NCI-H526 treated with DMSO at 0.1 percent for 48 hours (cell line): ENCODE measurements at places on chromosomes 2 and 18.

DNA sequence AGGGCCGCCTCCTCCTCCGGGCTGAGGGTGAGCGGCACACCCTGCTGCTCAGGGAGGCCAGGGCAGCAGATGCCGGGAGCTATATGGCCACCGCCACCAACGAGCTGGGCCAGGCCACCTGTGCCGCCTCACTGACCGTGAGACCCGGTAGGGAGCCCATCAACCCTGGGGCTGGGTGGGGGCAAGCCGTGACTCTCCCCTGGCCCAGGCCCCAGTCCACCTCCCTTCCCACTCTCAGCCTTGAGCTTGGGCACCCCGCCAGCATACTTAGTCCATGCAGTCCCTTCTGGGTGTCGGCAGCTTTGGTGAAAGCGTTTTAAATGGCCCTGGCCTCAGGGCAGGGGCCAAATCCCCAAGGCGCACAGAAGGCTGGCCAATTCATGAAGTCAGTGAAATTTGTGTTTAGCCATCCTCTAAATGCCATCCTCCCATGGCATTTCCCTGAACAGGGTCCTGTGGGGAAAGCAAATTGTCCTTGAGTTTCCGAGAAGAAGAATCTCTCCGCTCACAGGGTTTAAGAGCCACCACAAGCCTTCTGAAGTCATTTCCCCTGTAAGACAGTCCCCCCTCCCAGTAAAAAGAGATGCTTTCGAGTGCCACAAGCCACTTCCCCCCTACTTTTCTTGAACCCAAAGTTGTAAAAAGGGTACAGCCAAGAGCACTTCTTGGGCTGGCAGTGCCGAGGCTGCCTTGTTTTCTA, 17.2 kb downstream of the SPEG start:
- DNase-seq, result no peak

- DNase-seq, result no peak
These were observed 35.9 kb downstream of the ADI1 start for GRCh38 chr2:3483227-3483985.

DNA sequence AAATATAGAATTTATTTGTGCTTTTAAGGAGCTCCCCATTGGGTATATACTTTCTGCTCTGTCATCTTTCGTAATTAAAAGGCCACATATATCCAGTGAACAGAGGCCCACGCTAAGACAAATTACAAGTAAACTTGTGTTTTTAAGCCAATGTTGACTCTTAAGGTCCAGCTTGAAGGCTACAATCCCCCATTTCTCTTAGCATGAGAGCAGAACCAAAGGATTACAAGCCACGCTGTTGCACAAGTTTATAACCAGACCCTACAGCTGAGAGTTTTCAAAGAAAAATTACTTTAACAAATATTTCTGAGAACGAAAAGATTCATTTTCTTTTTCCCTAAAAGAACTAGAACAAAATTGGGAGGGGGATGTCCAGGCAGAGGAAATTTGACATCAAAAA, 471.0 kb downstream of the TXNL1 start:
- no peak for DNase-seq

- no peak for DNase-seq
These were observed 49.5 kb downstream of the LIPG start for GRCh38 chr18:49611316-49611715.

DNA sequence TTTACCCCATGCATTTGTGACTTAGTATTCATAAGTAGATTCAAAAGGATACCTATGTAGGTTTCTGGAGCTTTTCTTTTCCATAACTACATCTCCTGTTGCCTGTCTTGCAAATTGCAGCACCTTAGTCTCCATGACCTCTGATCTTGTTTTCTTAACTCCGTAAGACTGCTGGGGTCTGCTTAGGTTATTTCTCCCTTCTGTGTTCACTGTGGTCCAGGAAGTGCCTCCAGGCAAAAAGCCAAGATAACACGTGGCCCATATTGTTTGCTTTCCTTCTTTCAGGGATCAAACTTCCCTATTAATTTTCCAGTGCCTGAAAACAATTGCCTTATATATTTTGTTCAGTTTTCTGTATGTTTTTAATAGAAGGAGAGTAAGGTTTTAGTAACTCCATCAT, 86.4 kb downstream of the GCA start:
- DNase-seq, result no peak

- DNase-seq, result no peak
These were observed 56.8 kb downstream of the RNF144A start for GRCh38 chr2:6973895-6974545.
